ENCODE measurements at places on chromosomes 16 and 17.

GRCh38 chr17:49530118-49530517, 35.0 kb downstream of the NGFR start:
- DNase-seq = no peak

GRCh38 chr16:27600381-27600780, 50.4 kb downstream of the KATNIP start:
- no peak for DNase-seq

DNA sequence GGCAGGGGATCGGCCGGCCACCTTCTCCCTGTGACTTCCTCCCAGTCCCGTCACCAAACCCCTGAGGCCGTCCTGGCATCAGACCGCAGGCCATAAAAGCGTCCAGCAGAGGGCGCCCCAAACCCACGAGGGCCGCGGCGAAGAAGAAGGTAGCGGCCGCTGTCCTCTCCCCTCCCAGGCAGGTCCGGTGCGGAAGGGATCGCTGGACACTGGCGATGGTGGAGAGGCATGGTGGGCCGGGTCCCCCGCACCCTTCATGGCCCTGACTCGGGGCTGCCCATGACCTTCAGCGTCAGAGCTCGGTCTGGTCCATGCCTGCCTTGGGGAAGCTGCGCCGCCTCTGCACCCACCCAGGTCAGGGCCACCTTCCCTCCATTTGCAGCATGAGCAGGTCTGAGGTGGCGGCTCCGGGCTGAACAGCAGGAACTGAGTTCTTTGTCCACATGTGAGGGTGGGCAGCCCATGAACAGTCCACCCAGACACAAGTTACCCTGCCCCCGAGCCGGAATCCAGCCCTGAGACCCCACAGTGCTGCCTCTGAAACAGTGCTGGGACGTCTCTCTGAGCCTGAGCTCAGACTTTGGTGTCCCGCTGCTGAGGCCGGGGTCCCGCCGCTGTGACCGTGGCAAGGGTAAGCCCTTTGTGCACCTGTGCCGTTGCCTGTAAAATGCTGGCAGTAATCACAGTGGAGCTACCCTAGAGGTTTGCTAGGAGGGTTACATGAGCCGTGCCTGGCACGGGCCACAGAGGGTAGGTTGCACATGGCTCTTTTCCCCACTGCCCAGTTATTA, 40.8 kb upstream of the CMIP start:
- DNase-seq = peak; percentile 56

DNA sequence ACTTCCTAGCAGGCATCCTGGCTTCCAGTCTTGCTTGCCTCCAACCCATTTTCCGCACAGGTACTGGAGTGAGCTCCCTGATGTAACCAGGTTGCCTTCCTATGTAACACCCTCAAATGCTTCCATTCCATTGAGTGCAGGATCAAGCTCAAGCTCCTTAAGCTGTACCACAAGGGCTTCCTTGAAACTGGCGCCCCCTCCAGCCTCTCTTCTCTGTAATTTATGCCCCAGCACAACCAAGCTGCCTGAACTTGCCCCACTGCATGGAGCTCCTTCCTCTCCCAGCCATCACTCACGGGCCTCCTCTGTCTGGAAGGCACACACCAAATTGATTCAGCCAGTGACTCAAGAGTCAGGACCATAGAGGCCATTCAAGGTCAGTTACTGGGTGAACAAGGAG, 234.8 kb upstream of the RPL38 start:
- DNase-seq = no peak

GRCh38 chr16:83781-84615, 6.0 kb downstream of the MPG start:
- DNase-seq = peak; percentile 64

DNA sequence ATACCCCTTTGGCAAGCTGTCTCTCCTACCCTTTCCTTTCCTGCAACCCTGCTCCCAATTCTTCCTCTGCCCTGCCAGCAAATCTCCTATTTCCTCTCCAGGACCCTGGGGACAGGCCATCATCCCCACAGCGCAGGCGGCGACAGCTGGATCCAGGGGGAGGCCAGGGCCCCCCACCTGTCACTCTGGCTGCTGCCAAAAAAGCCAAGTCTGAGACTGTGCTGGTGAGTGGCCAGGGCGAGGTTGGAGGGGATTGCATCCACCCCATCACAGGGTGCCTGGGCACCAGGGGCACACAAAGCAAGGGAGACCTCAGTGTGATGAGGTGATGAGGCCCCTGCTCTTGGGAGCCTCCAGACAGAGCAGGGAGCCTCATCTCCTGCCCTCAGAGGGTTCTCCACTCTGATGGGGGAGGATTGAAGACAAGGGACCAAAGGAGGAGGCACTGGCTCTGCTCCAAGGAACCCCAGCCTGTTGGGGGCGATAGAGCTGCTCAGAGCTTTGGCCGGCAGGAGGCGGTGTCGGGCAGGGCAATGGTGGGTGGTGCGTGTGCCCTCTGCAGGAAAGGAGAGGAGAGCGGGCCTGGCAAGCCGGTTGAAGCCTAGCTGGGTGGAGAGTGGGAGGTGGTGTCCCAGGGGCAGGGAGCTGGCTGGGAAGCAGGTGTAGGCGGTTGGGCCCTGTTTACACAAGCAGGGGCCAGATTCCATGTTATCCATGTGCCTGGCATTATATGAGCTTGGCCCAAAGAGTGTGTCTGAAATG, 15.6 kb upstream of the PDK2 start:
- DNase-seq = no peak

DNA sequence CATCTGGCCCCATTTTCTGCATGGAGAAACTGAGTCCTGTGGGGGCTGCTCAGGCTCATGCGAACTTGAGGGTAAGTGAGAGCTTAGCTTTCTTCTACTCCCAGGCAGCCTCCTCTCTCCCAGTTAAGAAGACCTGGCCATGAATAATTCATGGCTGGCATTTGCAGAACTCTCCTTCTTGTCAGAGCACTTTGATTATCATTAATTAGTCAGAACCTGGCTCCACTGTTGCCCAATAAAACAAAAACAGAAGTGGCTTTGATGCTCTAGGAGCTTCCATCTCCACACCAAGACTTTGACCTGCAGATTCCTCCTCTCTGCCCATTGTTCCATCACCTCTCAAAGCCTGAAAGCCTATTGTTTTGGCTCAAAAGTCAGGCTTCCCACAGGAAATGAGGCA, 45.5 kb upstream of the CDH3 start:
- no peak for DNase-seq

GRCh38 chr16:14024283-14024682, 46.8 kb upstream of the MRTFB start:
- no peak for DNase-seq

Data from NCI-H1092 treated with DMSO at 0.1 percent for 48 hours (cell line).